ENCODE measurements at places on chromosomes 2 and 18.
A peak's percentile ranks its signal among the peaks of the same experiment; 100 is the strongest.

DNA sequence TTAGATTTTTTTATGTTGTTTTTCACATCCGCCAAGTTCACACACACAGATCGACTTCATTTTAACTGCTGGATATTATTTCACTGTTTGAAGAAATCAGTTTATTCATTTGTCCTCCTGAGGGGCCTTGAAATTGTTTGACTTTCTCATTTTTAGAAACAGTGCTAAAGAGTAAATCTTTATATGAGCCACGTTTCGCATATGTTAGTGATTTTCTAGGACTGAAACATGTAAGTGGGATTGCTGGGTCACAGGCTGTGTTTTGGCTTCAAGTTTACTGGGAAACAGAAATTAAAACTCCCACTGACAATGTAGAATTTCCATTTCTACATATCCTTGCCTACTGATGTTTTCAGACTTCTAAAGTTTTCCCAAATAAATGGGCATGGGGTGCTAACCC is 363.8 kb downstream of the NCKAP5 start:
- no peak for DNase-seq

- no peak for DNase-seq
Measured at GRCh38 chr2:218471036-218471435, 52.1 kb downstream of the VIL1 start.

GRCh38 chr2:33673937-33674336 is 74.8 kb upstream of the FAM98A start:
- no peak for DNase-seq

DNA sequence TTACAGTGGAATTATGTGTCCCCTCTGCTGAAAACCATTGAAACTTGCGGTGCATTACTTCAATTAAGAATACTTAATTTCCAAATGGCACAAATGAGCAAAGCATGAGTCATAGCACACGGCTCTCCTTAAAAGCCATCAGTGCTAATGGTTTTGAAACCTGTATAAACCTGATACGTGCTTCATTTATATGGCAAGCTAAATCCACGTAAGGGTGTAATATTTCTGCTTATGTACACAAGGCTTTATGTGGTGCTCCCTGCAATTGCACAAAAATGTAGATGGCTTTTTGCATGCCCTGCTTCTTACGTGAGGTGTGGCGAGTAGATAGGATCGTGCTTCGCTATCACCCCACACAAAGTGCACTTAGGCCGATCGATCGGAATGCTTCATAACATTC is 840.9 kb downstream of the GALR1 start:
- no peak for DNase-seq

- DNase-seq, result no peak
Measured at GRCh38 chr2:205024822-205025518, 479.7 kb downstream of the PARD3B start.

- DNase-seq, result no peak
Measured at GRCh38 chr2:45315861-45316260, 295.2 kb downstream of the SRBD1 start.

- no peak for DNase-seq
Measured at GRCh38 chr2:176826984-176827668, 385.5 kb upstream of the HNRNPA3 start.

DNA sequence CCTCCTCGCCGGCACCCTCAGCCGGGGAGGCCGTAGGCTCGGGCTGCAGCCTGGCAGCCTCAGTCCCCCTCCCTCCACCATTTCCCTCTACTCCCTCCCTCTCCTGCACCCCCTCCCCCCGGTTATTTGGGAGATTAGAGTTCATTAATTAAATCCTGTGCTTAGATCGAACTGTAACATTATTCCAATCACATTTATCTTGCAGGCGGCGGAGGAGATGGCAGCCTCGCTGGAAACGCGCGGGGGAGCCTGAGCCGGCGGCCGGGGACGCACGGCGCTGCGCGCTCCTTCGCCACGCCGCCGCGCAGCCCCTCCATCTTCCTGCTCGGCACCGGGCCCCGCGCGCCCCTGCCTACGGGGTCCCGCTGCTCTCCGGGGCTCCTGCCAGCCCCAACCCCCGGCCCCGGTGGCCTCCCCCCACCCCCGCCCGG is at the start of gene ST8SIA3:
TSS of gene ST8SIA3 (plus strand) at position 287 of the 431 bp plus-strand sequence. CDS start 290 bp downstream, outside the sequence.
- no peak for DNase-seq

- DNase-seq, result no peak
Measured at GRCh38 chr18:57249179-57249578, 102.3 kb downstream of the BOD1L2 start.

- DNase-seq, result no peak
Measured at GRCh38 chr2:212968284-212969081, 182.9 kb downstream of the IKZF2 start.

DNA sequence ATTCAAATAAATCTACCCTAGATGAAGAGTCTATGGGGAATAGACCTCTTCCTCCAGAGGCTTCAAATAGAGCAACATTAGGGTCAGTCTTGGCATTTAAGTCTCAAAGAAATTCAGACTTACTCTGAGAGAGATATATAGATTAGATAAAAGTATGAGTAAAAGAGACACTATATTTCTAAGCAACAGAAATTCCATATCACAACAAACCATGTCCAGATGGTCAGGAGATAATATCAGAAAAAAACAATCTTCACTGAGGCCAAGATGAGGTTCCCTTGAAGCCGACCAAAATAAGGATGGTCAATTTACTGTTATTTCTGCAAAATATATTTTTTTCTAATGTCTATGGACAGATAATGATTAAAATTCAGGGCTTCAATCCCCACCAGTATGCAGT is 89.1 kb upstream of the NOSTRIN start:
- DNase-seq, result no peak

GRCh38 chr2:22079583-22079982 is 955.8 kb downstream of the TDRD15 start:
- no peak for DNase-seq

DNA sequence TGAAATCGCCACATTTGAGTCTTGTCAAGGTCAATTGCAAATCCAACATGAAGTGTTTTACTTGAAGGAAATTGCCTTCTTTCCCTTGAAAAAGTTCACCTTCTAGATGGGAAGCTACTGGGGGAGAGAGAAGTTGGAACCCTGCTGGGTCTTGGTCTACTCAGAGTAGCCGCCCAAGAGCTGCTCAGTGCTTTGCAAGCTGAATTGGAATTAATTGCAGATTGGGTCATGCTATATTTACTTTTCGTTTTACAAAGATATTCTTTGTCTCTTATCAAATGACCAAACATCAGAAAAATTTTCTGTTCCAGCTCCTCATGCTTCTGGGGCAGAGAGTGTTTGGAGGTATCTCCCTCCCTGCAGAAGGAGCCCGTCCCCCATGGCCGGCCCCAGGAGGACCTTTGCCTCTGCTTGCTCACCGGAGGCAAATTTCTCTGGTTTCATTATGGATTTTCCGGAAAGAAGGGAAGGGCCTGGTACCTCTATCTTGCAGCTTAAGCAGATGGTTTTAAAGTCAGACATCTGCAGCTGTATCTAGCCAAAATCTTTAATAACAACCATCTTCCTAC is 289.7 kb downstream of the MYT1L start:
- DNase-seq, result no peak

DNA sequence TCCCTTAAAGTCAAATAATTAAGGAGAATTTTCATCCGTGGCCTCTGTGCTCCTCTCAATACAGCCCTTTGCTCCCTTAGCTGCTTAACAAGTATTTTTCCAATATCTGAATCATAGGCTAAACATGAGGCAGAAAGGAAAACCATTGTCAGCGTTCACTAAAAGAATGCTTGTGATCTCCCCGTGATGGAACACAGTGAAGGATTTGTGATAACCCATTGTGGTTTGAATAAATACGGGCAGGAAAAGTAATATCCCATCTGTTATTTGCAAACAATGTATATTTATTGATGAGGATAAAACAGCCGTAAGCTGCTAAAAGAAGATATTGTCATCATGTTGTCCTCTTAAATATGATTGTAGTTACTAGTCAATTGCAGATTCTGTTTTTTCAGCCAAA is 258.1 kb downstream of the NAPG start:
- no peak for DNase-seq

DNA sequence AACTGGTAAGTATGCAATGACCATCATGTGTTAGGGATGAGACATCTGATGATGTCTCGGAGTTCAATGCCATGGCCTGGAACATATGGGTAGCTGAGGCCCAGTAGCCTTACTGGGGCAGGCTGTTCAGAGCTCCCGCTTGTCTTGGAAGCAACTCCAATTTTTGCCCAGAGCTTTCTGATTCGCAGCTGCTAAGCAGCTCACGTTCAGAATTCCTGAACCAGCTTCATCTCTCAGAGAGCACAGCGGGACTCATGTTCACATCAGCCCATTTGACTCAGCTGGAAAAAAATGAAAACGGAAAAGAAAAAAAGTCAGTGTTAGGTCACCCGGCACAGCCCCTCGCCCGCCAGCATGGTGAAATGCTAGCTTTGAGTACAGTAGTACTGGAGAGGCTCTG is 16.8 kb upstream of the LRATD1 start:
- DNase-seq, result no peak

GRCh38 chr2:61898810-61899209 is 6.7 kb upstream of the COMMD1 start:
- peak; percentile 16 for DNase-seq

GRCh38 chr2:127611076-127611925 is 34.7 kb upstream of the GPR17 start:
- DNase-seq, result no peak

DNA sequence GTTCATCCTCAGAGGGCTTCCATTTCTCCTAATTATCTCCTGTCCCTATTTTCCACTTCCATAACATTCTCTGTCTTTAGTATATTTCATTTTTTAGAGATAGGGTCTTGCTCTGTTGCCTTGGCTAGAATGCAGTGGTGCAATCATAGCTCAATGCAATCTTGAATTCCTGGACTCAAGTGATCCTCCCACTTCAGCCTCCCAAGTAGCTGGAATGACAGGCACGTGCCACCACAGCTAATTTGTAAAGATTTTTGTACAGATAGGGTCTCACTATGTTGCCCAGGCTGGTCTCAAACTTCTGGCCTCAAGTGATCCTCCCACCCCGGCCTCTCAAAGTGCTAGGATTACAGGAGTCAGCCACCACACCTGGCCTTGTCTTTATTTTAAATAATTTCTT is 589.0 kb downstream of the ZEB2 start:
- DNase-seq, result no peak

DNA sequence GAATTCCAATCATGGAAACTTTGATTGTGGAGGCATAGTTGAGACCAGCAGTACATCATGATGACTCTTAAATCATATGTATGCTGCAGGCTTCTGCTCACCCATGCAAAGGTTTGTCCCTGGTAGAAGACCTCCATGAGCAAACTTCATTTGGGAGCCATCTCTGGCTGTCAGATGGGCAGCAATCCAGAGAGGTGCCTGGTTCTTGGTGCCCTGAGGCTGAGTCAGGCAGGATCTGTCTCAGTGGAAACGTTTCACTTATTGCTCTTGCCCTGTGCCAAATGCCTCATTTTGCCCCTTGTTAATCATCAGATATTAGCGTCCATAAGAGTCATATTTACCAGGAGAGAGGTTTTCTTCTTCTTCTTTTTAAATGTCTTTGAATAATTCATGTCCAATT is 151.5 kb upstream of the CELF4 start:
- no peak for DNase-seq

DNA sequence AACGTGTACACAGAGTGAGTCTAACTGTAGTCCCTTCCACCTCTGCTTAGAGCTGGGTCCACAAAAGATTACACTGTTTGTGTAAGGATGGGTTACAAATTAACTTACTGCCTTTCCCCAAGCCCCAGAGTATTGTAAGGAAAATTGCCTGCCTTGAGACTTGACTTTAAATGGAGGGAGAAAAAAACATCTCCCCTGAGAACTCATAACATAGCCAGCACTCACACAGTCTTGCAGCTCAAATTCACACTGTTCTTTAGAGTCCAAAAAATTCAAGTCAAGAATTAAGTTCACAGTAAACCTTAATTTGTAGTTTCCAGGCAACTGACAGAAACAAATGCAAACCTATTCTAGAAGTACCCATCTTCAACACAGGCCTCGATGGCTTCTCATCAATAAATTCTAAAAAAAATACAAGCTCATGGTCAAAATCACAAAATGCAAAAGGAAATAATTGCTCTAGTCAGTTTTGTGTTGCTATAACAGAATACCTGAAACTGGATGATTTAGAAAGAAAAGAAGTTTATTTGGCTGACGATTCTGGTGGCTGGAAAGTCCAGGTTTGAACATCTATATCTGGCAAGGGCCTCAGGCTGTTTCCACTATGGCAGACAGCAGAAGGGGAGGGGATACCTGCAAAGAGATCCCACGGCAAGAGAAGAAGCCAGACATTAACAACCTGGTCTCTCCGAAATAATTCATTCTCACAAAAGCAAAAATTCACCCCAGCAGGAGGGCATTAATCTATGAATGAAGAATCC is 34.6 kb upstream of the TMEM17 start:
- DNase-seq, result no peak

GRCh38 chr18:60157810-60158209 is 214.8 kb downstream of the MC4R start:
- no peak for DNase-seq

- no peak for DNase-seq
Measured at GRCh38 chr2:178233428-178233827, 39.1 kb downstream of the OSBPL6 start.

- peak; percentile 77 for DNase-seq
Measured at GRCh38 chr2:195535911-195536522, 121.0 kb upstream of the SLC39A10 start.

DNA sequence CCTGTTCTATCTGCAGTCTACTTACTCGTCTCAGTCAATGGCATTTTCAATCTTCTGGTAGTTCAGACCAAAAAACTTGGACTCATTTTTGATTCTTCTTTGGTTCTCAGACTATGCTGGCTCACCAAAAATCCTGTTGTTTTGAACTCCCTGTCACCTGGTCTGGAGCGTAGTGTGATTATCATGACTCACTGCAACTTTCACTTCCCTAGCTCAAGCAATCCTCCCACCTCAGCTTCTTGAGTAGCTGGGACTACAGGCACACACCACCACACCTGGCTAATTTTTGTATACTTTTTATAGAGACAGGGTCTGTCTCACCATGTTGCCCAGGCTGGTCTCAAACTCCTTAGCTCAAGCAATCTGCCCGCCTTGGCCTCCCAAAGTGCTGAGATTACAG is 163.3 kb upstream of the CDH7 start:
- DNase-seq, result no peak

- no peak for DNase-seq
Measured at GRCh38 chr2:45804987-45805755, 153.7 kb downstream of the PRKCE start.

GRCh38 chr2:109436610-109437225 is 177.0 kb downstream of the SEPTIN10 start:
- DNase-seq, result no peak
